ENCODE measurements at places on chromosomes 7 and 10.

DNA sequence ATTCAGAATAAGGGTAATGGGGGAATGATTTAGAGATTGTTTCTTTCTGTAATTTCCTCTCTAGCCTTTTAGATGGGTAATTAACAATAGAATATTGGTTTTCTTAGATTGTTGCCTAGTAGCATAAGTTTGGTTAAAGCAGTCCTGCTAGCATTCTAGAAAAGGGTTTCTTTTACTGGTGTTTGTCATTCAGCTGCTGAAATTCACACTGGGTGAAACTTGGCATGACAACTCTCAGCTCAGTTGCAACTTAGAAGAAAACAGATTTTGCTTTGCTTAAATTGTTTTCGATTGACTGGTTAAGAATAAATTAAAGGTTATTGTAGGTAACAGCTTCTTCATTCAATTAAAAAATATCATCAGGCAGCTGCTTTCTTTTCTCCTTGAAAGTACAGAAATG lies 25.1 kb upstream of the PDK4 start:
- no peak for DNase-seq

GRCh38 chr7:116382375-116382774 lies 117.2 kb upstream of the CAV2 start:
- DNase-seq: no peak

- no peak for DNase-seq
These were observed 75.5 kb upstream of the CXCL12 start for GRCh38 chr10:44460416-44460815.

GRCh38 chr7:30450983-30451497 lies 27.5 kb downstream of the NOD1 start:
- DNase-seq: no peak

- no peak for DNase-seq
These were observed 24.7 kb downstream of the NUB1 start for GRCh38 chr7:151366166-151366879.

DNA sequence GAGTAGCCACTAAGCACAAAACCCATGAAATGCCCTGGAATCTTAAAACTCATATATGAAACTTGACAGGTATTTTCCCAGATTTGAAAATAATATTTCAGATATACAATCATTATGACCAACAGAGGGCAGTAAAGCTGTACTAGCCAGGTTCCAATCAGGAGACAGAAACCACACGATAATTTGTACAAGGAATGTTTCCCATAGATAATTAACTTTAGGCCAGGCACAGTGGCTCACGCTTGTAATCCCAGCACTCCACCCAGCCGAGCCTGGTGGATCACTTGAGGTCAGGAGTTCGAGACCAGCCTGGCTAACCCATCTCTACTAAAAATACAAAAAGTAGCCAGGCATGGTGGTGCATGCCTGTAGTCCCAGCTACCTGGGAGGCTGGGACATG lies 31.0 kb upstream of the NUB1 start:
- no peak for DNase-seq

DNA sequence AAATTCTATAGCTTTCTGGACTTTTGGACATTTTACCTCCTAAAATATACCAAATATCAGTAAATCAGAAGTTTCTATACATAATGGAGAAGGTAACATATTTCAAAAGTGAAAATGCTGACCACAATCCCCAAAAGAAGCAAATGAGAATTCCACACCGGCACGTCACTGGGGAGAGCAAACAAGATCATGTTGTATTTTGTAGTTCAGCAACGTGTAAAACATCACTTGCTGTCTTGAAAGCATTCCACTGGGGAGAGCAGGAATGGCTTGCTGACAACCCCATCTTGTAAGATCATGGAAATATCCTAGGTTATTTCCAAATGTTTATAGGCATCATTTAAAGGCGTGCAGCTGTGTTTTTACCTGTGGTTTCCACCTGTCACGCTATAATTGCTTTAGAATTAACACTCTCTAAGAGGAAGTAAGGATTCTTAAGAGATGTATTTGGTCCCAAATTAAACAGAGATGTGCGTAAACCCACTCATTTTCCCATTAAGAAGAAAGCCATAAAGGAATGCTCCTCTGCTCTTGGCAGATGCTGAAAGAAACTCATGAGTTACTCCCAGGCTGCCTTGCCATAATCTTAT lies 397.1 kb upstream of the POT1 start:
- DNase-seq: no peak

DNA sequence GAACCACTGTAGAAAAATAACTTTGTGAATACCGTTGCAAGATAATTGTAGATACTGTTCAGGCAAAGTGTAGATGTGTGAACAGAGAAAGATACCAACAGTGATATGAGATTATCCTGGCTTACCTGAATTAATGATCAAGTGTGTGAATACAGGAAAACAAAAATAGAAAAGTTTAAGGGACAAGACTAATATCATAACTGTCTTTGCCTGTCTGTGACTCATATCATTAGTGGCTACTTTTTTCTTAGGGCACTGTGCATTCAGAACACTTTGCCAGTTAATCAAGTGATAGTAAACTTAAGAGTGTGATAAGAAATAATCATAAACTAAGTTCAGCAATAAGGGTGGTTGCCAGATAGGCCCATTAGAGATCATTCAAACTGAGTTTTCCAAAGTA lies 323.0 kb upstream of the LRGUK start:
- DNase-seq: no peak

GRCh38 chr10:45404770-45405120 lies 30.7 kb downstream of the ALOX5 start:
- DNase-seq: no peak

DNA sequence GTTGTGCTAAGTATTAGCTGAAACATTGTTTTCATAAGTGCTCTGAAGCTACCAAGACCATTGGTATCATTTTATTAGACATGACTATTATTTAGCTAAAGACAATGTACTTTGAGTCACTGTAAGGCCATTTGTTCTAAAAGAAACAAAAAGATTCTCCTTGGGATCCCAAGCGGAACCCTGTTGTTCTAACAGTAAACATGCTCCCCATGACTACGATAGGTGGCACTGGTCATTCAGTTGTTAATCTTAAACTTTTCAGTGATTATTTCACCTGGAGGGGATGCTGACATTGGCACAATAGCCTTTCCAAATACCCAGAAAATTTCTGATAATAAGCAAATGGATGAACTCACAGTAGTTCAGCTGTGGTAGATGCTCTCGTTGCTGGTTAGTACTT lies 715.0 kb downstream of the AUTS2 start:
- DNase-seq: no peak

- DNase-seq: no peak
These were observed 348.8 kb downstream of the SDK1 start for GRCh38 chr7:3649678-3650440.
